Activated CD4-positive, alpha-beta T cell treated with anti-CD3 and anti-CD28 coated beads, Interleukin-2, amount 50 U/mL, for 16 hours (primary cell): ENCODE measurements at places on chromosomes 5 and 9.
A peak's percentile ranks its signal among the peaks of the same experiment; 100 is the strongest.

DNA sequence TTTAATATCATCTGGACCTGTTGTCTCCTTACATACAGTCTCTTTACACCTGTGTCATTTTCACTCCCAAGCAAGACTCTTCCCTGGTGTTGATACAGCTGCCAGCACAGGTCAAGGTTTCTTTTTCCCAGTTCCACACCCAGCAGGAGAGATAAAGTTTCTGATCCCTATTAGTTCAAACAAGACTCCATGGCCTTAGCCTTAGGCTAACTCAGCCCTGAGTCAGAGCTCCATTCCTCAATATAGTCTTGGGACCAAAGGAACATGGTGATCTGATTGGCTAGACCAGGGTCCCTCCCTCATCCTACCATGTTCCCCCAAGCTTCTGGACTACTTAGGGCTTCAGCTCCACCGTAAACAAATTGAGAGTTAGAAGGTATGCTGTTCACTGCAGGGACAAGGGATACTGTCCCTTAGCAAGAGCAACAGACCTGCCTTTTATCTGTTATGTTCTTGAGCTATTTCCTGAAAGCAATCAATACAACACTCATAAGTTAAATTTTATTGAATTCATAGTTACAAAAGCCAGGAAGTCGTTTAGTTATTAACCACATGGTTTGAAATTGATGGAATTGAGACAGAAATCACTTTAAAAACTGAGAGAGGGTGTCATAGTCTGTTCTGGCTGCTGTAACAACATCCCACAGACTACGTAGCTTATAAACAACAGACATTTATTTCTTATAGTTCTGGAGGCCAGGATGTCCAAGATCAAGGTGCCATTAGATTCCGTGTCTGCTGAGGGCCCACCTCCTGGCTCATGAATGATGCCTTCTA is 20.5 kb downstream of the SLC1A1 start:
- DNase-seq, result no peak

DNA sequence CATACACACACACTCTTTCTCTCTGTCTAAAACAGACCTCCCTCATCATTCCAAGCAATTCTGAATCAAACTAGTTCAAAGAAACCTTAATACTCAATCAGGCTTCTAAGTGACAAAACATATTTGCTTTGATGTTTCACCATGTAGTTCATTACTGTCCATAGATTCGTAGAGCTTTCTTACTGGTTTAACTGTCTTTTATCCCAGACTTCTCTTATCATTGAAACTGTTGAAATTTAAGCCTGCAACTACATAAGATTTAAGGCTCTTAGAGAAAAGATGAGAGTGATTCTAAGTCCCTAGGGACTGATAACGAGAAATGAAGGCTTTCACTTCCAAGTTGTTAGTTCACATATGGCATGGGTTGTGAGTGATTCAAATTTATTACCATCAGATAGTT is 11.0 kb upstream of the PLAC8L1 start:
- no peak for DNase-seq

DNA sequence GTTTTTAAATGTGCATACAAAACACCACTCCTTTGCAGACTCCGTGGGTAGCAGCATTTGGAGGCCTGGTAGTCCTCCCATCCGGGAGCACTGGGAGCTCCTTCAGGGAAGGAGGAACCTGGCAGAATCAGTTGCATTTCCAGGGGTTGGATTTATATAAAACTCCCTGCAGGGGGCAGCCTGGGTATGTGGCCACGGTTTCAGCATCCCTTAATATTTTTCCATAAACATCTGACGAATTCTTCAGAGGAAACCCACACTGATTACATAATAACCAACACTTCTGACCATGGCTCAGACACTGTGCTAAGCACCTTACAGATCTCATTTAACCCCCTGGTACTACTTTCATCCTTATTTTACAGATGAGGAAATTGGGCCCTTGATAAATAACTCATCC is 6.1 kb upstream of the AFAP1L1 start:
- DNase-seq, result no peak

GRCh38 chr9:68979538-68980314 is 34.2 kb downstream of the PRKACG start:
- peak; percentile 81 for DNase-seq
